ENCODE measurements at places on chromosomes 6 and 20. TPM values are rescaled to one million over a fixed set of nuclear protein-coding genes. Genes with fewer than 3 reads are reported as not detected.

DNA sequence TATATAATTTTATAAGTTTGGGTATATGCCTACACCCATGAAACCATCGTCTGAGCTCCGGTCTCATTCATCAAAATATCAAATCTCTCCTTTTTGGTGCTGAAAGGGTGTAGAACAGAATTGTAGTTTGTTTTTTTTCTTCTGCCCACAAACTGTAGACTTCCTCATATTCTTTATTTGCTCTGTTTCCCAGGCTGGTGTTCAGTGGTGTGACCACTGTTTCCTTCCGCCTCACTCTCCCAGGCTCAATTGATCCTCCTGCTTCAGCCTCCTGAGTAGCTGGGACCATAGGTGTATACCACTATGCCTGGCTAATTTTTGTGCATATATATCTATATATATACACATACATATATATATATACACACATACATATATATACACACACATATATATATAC is 139.6 kb upstream of the HCRTR2 start:
- no peak for DNase-seq

GRCh38 chr20:9590189-9590588 is 75.8 kb downstream of the LAMP5 start:
- no peak for DNase-seq

The PDE7B gene
- 3.4 TPM for total RNA-seq

DNA sequence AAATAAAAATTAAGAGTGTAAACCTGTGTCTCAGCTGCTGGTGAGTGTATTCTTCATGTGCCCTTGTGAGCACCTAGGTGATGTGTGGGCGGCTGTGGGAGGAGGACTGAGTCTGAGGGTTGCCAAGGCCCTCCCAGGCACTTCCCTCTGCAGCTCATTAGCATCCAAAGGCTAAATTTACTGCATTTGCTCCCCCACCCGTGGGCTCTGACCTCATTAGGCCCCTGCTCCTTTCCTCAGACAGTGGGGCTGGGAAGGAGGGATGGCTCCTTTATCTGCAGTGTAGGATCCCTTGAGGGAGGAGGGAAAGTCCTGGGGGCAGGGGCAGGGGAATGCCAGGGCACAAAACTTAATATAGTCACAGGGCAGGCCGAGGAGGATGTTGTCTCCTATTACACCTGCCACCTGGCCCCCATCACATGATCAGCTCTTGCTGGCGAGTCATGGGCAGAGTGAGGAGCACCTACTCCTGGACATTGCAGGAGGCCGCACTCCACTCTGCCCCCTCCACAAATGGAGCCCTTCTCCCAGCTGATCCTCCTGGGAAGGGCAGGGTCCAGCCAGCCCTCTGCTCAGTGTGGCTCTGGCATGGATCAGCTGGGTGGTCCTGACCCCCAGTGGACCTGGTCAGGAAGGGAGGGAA is 133.2 kb downstream of the MRPL14 start:
- no peak for DNase-seq

All from osteocyte (in vitro differentiated cells).